Left ventricle myocardium superior (tissue), 1 donor: ENCODE measurements at places on chromosomes 11 and 22.

DNA sequence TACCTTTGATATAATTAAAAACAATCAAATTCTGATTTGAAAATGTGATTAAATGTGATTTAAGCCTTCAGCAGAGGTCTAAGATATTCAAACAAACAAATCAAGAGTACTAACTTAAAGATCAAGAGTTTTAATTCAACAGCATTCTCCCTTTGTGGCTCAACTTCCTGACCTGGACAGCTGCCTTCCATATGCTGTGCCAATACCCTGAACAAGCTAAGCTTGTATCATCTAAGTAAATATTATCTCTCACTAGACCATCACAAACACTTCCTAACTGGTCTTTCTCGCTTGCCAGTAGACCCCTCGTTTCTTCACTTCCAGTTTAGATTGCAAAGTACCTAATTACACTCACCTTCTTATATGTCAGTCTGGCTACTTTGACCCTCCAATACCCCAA, 35.9 kb upstream of the P4HA3 start:
- no peak for DNase-seq

DNA sequence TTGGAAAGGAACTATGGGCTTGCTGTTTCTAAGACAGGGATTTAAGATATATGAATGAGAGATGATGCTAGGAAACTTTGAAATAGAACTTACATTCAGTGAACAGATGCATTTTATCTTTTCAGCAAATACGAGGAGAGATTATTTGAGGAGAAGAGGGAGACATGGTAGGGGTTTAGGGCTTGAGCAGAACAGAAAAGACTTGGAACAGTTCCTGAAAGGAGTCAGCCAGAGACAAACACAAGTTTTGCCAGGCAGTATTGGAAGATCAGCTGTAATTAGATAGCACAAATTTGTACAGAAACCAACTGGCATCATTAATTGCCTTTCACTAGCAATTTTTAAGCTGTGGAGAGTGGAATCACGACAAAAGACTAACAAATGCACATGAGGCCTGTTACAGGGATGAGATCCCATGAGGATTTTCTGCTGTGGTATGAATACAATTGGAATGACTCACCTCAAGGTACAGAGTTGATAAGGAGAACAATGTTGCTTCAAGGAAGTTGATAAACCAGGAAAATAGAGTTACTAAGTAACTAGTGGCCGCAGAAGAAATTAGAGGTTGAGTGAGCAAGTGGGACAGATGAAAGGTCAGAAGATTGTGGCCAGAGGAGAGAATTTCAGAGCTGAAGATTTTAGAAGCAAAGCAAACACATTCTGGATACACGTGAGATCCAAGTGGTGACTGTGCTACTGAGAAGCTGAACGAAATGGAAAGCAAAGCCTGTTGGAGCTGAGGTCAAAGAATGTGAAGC, 67.9 kb downstream of the CYB5R2 start:
- no peak for DNase-seq

DNA sequence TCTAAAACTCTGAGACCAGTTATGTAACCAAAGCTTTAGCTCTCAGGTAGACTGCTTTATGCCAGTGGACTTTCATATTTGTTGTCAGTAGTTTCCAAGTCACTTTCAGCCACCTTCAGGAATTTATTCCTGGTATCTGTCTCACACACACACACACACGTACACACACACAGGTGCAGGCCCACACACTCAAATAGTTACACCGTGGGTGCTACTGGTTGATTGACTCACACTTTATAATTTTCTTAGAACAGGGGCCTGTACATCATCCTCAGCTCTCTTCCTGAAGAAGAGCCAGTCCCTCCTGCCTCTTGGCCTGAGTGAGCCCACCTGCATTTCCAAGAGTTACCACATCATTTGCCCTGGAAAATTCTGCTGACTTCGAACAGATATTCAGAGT, 555.2 kb downstream of the SOX6 start:
- no peak for DNase-seq

GRCh38 chr11:3667149-3668035, 3.8 kb downstream of the CHRNA10 start:
- no peak for DNase-seq

DNA sequence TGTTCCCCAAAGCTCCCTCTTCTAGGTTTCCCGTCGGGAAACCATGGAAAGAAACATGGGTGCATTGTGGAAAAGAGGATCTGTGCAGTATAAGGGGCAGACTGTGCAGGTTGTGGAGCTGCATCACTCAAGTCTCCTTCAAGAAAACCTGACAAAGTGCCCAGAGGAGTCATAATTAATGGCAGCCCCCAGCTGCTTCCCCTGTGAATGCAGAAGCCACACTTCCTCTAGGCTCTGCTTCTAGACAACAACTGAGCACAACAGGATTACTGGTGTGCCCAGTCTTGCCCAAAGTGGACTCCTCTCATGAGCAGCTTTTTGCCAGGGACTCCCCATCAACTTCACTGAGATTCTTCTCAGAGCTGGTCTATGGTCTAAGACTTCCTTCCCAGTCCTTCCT, 42.6 kb upstream of the SCUBE2 start:
- no peak for DNase-seq

- DNase-seq, result no peak
These were observed 5.8 kb downstream of the MB start for GRCh38 chr22:35611200-35611890.

GRCh38 chr11:117097014-117097388, 1.2 kb downstream of the SIK3 start:
- DNase-seq, result no peak

DNA sequence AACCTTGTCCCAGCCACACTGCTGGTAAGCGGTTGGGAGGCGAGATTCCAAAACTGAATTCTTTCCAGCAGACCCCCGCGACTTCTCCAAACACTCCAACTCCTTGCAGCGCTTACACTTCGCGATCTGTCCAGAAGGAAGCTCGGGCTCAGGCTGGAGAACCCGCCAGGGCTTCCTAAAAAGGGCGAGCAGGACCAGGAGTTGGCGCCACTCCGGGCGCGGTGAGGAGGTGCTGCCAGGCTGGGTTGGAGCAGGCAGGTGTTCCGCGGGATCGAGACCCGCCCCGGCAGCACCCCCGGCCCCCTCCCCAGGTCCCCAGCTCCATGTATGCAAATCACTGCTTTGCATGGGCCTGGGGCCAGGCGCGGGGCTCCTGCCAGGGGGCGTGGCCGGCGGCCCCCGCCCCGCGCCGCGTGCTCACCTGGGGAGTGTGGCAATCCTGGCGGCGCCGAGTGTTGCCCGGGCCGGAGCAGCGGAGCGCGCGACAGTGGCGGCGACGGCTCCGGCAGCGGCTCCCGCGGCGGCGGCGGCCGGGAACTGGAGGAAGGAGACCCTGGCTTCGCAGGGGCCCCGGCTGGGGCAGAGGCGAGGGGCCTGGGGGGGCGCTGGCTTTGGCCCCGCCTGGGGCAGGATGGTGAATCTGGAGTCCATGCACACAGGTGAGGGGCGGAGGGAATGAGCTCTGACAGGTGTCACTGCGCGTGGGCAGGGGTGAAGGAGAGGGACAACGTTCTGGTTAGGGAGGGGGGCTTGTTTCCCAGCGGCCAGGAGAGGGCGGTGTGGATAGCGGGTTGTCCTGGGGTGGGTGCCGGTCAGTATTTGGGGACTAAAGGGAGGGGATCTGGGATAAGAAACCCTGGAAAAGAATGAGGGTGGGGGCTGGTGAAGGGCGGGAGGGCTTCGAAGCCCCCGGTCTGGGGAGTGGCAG, at the start of gene POU2F3:
Gene POU2F3, plus strand, starts transcription at position 428 of the 928 bp plus-strand sequence. Its CDS starts 204 bp downstream, at position 632.
- peak; percentile 23 for DNase-seq

DNA sequence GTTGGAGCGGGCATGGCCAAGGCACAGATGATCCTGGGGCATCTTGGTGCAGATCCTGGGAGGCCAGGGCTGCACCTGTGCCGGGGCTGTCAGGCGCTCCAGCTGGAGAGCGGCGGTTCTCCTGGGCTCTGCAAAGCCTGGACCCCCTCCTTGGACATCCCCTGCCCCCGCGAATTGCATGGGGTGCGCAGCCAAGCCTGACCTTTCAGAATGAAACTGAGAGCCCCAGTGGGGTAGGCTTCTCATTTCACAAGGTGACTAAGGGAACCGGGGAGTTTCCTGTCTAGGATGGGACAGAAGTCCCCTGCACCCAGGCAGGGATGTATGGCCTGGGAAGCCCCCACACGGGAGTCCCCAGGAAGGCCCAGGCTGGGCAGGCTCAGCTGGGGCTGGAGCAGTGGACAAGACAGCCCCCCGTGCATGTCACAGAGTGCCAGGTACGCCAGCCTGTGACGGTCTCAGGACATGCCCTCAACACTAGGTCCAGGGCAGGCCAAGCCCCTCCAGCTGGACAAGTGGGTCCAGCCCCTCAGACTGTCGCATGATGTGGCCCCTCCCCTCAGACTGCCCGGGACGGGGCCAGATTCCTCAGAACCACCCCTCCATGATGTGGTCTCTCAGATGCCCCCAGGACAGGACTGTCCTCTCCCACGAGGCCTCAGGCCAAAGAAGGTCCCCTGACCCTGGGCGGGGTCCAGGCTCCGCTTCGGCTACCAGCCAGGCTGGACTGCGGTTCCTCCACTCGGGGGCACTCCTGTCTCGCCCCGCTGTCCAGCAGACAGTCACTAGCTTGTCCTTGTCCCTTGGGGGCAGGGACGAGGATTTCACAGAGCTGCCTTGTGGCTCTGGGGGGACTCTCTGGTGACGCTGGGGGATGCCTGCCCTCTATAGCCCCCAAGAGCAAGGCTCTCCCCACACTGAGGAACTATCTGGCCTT, 2.3 kb downstream of the LSP1 start:
- no peak for DNase-seq

GRCh38 chr11:8060146-8060719, 20.8 kb upstream of the TUB start:
- DNase-seq, result no peak

GRCh38 chr11:115996808-115997188, 492.6 kb upstream of the CADM1 start:
- no peak for DNase-seq

DNA sequence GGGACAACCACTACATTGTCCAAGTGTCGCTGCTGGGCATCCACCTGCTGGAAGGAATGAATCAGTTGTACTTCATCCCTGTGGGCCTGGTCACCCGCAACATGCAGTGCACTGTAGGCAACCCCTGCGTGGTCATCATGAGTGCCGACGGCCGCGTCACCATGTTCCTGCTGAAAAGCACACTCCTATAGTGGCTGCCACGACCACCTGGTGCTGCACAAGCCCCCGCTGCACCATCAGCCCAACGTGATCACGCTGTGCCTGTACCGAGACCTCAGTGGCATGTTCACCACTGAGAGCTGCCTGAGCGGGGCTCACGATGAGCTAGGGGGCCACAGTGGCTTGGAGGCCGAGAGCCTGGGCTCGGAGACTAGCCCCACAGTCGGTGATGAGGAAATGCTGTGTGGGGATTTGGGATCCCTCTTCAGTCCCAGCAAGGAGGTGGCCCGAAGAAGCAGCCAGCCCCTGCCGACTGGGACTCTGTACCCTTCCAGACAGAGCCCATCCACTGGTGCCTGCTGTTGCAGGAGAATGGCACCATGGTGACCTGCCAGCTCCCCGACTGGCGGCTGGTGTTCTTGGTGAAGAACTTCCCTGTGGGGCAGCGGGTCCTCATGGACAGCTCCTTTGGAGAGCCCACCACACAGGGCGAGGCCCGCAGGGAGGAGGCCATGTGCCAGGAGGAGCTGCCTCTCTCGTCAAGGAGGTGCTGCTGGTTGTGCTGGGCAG, 15.7 kb upstream of the SLC5A4 start:
- no peak for DNase-seq

DNA sequence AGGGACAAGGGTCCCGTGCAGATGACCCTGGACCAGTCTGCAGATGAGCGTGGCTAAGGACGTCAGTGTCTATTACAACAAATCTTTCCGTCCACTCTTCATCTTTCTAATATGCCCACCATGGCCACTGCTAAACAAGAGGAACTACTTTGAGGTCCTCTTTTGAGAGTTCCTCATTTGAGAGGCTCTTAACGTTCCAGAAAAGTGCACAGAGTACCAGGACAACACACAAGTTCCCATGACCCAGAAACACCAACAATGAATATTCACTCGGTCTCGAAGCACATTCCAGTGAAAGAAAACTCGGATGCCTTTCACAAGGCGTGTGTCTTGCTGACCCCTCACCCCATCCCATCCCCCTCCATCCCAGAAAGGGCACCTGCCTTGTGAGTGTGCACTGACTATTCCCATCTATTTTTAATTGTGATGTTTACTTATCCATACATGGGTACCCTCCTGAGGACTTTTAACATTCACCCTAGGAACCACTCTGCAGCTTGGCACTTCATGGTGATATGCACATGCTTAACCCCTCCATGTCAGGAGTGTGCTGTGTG, 157.0 kb downstream of the SHANK2 start:
- DNase-seq, result no peak

- no peak for DNase-seq
These were observed 344.9 kb downstream of the SOX6 start for GRCh38 chr11:16011396-16011795.

DNA sequence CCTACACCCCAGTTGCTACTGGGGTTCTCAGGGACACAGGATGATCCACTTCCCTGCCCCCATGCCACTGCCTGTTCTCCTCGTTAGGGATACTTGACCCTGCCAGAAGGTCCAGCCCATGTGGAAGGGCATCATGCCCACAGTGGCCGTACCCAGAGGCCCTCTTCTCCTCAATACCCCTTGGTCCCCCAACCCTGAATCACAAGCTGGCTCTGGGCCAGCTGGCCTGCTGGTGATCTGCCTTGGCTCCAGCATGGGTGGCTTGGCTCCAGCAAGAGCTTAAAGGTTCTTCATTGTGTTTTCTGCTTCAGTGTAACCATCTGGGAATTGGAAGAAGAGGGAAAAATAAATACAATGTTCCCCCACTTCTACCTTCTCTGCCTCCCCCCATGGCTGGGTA, 11.1 kb upstream of the TPBGL start:
- no peak for DNase-seq

DNA sequence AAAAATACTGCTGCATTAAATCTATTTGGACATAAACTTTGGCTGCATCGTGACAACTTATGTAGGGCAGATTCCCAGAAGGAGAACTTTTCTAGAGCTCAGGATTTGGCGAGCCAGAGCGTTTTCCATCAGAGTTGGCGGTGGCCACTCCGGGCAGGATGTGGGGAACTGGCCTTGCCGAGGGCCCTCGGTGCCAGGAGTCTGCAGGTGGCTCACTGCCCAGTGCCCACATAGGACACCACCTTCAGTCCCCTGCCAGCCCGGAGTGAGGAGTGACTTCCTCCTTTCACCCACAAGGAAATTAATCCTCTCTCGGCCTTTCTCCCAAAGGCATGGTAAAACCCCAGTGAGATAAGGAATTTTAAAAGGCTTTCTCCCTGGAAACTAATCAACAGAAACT, 1.6 kb upstream of the LGALS2 start:
- DNase-seq, result peak; percentile 84

DNA sequence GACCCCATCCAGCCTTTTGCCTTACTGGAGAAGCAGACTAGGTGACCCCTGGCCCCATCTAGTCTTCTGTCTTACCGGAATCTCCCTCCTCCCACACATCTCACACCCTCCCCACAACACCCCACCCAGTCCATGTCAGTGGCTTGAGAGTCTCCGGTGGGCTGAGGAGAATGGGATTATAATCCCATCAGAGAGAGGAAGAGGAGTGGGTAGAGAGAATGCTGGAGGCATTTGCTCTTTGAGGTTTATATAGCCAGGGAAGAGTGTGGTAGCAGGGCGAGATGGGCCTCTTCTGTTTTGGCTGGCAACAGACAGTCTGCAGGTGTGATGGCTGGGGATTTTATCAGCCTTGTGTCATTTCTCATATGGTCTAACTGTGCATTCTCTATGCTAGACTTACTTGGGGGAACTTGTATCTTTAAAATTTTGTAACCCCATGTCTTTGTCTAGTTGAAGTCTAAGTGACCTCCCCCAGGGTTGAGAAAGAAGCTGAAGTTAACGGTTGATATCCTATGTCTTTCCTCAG, 50.3 kb downstream of the GRAMD1B start:
- no peak for DNase-seq
